Activated CD4-positive, alpha-beta T cell treated with anti-CD3 and anti-CD28 coated beads, Interleukin-2, amount 10 ng/mL, durations not matched to agents 7 days and 5 days (primary cell): ENCODE measurements at places on chromosomes 3 and 15. TPM values are rescaled to one million over a fixed set of nuclear protein-coding genes. Genes with fewer than 3 reads are reported as not detected.

- DNase-seq, result peak; percentile 62
These were observed 7.2 kb downstream of the CLCN2 start for GRCh38 chr3:184354121-184354728.

DNA sequence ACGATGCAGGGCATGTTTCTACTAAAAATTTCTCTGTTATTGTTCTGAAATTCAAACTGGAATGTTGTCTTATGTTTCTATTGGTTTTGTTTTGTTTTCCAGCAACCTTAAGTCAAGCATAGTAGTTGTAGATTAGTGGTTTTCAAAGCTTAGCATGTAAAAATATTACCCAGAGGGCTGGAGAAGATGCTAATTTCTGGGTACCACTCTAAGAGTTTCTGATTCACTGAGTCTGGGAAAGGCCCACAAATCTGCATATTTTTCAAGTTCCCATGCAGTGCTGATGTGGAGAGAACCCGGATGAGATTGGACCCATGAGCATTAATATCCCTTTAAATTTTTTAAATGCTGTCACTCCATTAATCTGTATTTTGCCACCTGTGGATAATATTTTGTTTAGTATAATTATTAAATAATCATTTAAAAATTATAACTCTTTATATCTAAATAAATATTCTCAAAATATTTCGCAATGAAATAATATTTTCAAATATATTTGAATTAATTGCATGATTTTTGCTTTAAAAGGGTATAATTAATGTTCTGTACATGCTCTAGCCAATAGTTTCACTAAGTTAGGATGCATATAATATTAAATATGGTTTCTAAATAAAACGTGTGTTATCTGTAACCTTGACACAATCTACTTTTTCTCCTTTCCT lies 1274.7 kb upstream of the CADM2 start:
- no peak for DNase-seq

DNA sequence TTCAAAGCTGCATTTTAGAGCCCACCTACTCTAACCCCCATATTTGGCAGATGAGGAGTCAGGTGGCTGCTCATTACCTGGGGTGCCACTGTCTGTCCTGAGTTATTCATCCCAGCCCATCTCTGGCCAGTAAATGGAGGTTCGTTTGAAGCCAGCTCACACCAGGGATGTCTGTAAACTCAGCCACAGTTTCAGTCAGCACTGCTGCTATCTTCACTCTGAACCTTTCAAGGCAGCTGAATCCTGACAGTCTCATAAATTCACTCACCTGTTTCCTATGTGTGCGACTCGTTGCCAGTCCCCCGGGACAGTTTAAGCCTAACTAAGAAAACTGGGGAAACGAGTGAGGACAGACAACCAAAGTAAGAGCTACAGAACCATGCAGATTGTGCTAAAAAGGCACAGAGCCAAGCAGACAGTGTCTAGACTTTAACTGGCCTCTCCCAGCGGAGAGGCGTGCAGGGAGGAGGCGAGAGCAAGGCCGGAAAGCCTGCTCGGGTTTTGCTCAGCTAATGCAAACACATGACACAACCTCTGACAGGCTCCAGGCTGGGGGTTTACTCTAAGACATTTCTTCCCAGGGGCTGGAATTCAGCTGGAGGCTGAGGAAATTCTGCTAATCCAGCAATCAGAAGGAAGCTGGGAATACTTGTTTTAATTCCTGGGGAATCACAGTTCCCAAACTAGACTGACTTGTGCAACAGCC lies 12.0 kb downstream of the FSTL1 start:
- no peak for DNase-seq

IQCF5 gene
- total RNA-seq, result not detected

- no peak for DNase-seq
These were observed 778.5 kb downstream of the NTRK3 start for GRCh38 chr15:87477737-87478686.

DNA sequence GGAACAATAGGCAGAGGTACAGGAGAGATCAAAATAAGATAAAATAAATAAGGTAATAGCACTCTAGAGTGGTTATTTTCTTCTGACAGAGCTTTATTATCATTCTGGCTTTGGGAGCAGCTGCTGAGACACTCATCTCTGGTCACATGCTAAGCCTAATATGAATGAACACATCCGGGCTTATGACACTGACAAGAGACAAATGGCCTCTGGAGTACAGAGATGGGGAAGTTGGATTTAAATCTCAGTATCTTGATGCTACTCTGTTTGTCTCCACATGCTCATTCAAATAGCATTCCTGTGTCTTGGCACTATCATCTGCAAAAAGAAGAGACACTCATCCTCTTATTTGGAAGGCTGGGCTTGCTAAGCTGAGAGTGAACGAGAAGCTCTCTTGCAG lies 55.6 kb downstream of the TMEM45A start:
- no peak for DNase-seq

RBP2 gene
- total RNA-seq, result not detected

DNA sequence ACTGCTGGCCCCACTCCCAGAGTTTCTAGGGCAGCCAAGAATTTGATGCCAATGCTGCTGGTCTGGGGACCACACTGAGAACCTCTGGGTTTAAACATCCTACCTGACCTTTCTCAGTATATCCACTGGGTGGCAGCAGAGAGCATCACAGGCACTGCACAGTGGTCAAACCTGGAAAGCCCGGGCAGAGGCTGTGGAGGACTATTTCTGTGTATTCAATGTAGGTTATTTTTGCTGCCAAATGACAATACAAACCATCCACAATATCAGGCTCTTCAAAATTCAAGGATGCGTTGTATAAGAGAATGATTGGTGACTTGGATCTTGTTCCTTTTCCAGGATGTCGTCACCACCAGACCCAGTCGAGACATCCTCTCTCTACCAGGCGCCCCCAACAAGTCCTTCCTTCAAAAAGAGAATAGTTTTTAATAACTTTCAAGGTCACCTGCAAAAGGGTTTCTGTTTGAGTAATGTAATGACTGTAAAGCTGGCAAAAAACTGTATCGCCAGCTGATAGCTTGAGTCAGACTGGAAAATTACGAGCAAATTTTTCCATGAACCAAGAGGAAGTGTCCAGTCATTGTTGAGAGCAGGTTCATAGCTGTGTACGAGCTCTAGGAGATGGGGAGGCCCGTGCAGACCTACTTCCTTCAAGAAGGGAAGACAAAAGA lies 30.5 kb upstream of the MYZAP start:
- DNase-seq, result peak; percentile 75

DNA sequence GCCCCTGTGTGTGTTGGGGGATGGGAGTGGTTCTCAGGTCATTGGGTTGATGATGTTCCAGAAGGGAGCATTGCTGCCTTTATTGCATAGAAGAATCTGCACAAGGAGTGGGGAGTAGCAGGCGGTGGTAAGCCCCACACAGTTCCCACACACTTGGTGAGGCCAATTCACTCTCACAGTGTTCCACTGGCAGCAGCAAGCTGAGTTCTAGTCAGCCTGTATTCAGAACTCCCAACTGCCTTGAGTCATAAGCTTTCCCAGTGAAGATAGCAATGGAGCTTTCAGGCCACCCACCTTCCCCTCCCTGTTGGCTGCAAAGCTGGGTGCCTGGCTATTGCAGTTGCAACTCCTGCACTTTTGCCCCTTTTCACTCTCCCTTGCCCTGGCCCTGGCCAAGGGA lies 181.1 kb upstream of the RBMS3 start:
- DNase-seq, result no peak

GPR87 gene
- total RNA-seq, result 0.22 TPM

FAM107A gene
- not detected for total RNA-seq

DNA sequence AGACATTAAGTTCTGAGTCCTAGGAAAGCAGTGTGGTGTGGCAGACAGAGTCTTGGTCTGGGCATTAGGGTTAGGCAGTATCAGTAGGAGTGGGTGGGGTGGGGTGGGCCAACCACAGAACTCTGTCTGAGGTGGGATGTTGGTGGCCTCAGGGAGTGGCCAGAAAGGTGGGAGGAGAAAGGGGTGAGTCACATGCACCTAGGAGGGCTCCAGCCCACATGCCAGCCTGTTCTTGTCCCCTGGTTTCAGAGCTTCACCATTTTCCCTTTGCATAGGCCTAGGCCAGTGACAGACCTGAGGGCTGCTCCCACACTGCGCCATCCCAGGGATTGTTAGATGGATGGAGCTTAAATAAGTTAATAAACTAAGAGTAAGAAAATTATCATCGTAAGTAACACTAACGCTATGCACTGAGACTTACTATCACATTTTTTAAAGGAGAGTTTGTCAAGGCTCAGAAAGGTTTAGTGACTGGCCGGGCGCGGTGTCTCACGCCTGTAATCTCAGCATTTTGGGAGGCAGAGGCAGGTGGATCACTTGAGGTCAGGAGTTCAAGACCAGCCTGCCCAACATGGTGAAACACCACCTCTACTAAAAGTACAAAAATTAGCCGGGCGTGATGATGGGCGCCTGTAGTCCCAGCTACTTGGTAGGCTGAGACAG lies 33.8 kb downstream of the DNASE1L3 start:
- DNase-seq, result no peak
